ENCODE measurements at places on chromosomes 11 and 22. TPM values are rescaled to one million over a fixed set of nuclear protein-coding genes. Genes with fewer than 3 reads are reported as not detected.

The LDHAL6A gene
- total RNA-seq, result not detected

The ANO1 gene
- 0.16 TPM for total RNA-seq

The SULT4A1 gene
- 0.12 TPM for total RNA-seq

The IGF2 gene
- total RNA-seq, result 1.9 TPM

The CECR2 gene
- total RNA-seq, result not detected

The C11orf97 gene
- not detected for total RNA-seq

The SORL1 gene
- 0.12 TPM for total RNA-seq

The SLC22A25 gene
- total RNA-seq, result not detected

The GGT1 gene
- 1.1 TPM for total RNA-seq

The TSPAN4 gene
- total RNA-seq, result 138 TPM

The LAYN gene
- total RNA-seq, result 157 TPM

Measured in hair follicle dermal papilla cell (primary cell).